ENCODE measurements at places on chromosomes 7 and 10. TPM values are rescaled to one million over a fixed set of nuclear protein-coding genes. Genes with fewer than 3 reads are reported as not detected.

HECW1 gene
- 10.5 TPM for total RNA-seq

ASZ1 gene
- not detected for total RNA-seq

TAS2R4 gene
- 1.3 TPM for total RNA-seq

OR13A1 gene
- total RNA-seq: not detected

TUBB8 gene
- 1.5 TPM for total RNA-seq

TLL2 gene
- total RNA-seq: 3.0 TPM

OPALIN gene
- not detected for total RNA-seq

OR6B1 gene
- not detected for total RNA-seq

SLC13A4 gene
- total RNA-seq: 3.7 TPM

NYAP1 gene
- 4.6 TPM for total RNA-seq

PRKAR2B gene
- total RNA-seq: 37.0 TPM

LRIT1 gene
- total RNA-seq: not detected

TRUB1 gene
- 22.2 TPM for total RNA-seq
